ENCODE measurements at places on chromosomes 6 and 20.

GRCh38 chr6:156420172-156420993 is 356.8 kb upstream of the ARID1B start:
- no peak for DNase-seq

- DNase-seq = no peak
Measured at GRCh38 chr6:55713436-55713835, 134.4 kb upstream of the HMGCLL1 start.

GRCh38 chr6:56807326-56807988 is 147.4 kb upstream of the BEND6 start:
- no peak for DNase-seq

GRCh38 chr20:3156811-3157619 is 2.6 kb downstream of the FASTKD5 start:
- no peak for DNase-seq

- DNase-seq = no peak
Measured at GRCh38 chr6:121816906-121817540, 381.6 kb downstream of the GJA1 start.

DNA sequence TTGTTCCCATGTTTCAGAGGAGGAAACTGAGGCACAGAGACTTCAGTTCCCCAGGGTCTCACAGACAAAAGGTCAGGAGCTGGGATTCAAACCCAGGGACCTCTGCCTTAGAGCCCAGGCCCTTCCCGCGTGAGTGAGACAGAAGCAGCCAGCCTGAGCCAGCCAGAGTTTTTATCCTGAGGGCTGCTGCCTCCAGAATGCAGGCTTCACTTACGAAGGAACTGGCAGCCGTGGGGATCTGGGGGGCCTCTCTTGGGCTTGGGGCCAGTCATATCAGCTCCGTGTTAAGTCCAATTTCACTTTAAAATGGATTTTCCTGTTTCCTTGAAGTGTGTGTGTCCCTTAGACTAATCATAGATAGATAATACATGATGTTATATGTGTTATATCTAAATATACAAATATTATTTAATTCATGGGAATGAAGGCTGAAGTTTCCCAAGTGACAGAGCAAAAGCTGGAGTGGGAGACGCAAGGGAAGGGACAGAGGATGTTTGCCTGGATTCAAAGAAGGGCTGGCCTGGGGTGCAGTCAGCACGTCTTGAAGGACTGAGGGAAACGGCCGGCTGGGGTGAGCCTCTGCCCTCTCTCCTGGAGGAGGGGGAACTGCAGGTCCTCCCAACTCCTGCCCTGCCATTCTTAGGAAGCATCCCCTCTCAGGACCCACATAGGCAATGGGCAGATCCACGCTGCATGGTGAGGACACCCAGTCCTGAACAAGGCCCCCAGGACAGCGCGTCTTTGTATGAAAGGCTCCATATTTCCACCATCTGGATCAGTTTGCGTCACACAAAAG is 320.1 kb downstream of the CDH4 start:
- DNase-seq = no peak

GRCh38 chr6:166244353-166245045 is 63.7 kb downstream of the PRR18 start:
- no peak for DNase-seq

GRCh38 chr6:87237804-87238203 is 82.4 kb downstream of the ZNF292 start:
- no peak for DNase-seq

DNA sequence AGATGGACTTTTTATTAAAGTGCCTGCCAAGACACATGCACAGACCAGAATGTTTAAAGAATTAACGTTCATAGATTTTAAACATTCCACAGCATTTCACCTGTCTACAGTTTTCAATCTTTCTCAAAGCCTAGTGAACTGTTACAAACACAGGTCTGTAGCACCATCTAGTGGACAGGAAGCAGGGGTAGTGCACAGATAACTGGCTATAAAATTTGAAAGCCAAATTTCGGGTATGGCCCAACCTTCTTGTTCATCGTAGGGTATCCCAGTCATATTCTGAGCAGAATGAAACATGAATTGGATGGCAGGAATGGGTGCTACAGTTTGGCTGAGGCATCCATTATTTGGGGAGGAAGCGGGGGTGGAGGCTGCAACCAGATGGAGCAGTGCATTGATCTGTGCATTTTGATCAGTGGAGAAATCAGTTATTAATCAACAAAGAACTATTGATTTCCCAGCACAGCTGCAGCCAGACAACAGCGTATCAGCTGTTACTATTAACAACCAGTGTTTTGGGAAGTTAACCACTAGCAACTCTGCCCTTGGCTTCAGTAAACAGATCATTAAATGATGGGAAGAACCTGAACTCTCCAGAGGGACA is 56.1 kb upstream of the B3GAT2 start:
- DNase-seq = no peak

- DNase-seq = no peak
Measured at GRCh38 chr6:141421378-141421777, 711.3 kb upstream of the GJE1 start.

GRCh38 chr6:131568726-131569125 is 4.3 kb upstream of the ARG1 start:
- DNase-seq = no peak

- no peak for DNase-seq
Measured at GRCh38 chr6:56933650-56934049, 21.3 kb upstream of the BEND6 start.

- no peak for DNase-seq
Measured at GRCh38 chr6:4071330-4071729, 7.6 kb downstream of the FAM217A start.

DNA sequence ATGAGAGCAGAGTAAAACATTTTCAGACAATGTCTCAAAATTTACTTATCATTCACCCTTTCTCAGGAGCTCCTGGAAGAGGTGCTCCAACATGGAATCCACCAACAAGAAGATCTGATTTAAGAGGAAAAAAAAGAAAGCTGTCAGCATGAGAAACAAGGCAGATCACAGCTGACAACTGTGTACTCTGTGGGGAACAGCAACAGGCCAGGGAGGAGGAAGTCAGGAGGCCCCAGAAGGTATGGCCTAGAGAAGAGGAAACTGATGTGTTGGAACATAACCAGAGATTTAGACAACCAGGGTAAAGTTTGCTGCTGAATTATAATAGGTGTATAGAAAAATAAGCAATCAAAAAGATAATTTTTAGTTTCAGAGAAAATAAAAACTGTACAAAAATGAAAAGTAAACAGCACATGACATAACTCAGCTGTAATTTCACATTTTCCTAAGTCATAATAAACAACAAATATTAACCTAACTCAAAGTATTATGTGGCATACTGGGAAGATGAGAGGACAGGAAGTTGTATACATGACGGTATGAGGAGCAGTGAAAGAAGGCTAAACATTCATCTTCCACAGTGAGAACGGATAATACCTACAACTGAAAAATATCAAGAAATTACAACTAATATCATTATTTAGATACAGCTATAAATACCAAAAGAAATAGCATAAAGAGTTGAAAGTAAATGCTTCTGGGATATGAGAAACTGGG is 113.6 kb upstream of the EMILIN3 start:
- no peak for DNase-seq

- no peak for DNase-seq
Measured at GRCh38 chr20:37520419-37520955, 563 bp upstream of the NNAT start.

DNA sequence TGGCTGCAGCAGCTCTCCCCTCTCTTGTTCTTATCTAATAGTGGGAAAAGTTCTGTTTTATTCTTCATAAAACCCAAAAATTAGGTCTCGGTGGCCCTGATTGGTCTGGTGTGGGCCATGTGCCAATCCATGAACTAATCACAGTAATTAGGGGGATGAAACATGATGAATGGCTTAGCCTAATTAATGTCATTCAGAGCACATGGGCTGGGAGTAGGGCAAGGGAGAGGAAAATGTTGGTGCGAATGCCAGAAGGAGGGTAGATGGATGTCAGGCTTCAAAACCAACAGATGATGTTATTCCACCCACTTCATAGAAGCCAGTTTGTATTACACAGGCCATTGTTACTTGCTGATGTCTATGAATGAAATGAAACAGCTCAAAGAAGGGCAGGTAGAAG is 46.5 kb downstream of the PLEKHG1 start:
- DNase-seq = no peak

DNA sequence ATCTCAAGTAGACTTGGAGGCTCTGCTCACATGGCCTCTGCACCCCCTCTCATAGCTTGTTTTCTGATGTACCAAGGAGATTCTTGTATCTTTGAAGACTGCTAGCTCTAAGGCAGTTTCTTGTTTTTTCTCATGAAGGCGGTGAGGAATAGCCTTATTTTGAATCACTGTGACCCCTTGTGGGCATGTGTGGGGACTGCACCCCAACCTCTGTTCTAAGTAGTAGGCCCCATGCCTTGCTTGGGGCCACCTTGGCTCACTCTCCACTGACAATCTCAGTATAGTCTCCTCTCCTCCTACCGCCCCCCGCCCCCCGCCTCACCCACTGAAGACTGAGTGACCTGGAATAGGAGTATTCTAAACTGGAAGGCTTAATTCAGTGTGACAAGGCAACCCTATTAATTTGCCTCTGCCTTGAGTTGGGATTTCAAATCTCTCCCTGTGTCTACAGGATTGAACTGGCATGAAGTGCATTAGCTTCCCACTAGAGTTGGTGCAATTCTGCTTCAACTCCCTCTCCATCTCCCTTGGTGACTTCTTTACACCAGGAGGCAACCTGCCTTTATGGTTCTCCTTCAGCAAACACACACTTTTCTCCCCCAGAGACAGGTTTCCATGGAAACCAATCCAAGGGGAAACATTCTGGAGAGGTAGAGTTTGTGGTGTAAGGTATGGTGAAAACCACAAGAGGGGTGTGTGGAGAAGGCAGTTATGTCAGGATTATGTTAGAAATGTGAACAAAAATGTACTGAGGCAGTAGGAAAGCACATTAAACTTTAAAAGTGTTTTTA is 75.4 kb upstream of the ECI2 start:
- DNase-seq = peak; percentile 7

DNA sequence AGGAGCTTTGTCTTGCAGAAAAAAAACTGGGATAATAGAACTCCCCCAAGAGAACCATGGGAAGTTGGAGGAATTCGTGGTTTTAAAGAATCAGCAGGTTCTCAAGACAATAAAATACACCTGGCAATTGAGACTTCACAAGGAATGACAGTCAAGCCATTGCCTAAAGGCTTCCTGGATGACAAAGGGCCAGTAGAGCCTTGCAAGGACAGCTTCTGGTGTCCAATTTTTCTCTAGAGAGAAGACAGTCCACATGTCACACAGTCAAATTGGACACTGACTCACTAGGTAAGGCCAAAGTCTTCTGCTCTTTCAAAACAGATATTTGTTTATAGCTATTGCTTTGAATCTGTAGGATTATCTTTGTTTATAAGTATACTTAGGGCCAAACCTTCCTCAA is 80.3 kb upstream of the BMP5 start:
- DNase-seq = no peak

GRCh38 chr6:136084403-136084802 is 165.7 kb downstream of the MTFR2 start:
- DNase-seq = no peak

- DNase-seq = no peak
Measured at GRCh38 chr6:136324686-136325380, 35.2 kb upstream of the BCLAF1 start.

- DNase-seq = no peak
Measured at GRCh38 chr6:159181914-159182313, 12.7 kb downstream of the FNDC1 start.

DNA sequence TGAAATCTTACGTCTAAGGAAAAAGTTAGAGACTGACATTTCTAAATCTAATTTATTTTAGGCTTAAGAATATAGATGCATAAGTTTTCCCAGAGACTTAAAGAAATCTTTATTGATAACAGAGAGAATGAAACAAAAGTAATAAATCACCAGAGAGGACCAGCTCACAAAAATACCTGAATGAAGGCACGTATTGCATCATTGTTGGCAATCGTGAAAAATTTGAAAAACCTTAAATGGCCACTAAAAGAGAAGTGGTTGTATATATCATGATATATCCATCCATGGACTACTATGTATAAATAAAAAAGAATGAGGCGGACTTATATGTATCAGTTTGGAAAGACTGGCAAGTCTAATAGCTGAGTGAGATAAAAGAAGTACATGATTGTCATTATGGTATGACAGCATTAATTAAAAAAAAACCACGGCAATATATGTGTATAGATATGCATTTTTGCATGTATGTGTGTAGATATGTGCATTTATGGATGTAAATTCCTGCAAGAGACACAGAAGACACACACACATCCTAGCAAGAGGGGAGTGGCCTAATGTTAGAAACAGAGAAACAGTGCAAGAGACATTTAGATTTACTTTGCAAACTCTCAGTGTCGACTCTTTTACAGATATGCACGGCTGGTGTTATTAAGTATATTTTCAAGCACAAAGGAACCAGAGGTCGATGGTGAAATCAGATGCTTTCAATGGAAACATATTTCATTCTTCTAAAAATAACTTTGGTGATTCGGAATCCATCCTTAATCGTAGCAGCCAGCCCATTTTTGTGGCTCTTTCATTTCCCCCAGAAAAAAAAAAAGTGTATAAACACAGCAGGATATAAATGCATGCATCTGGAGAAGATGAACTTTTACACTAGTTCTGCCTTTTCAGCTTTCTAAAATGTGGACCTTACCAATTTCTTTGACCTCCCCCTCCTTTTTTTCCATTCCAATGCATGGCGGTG is 156.1 kb upstream of the SALL4 start:
- DNase-seq = no peak

All from stimulated activated CD8-positive, alpha-beta memory T cell treated with anti-CD3 and anti-CD28 coated beads, Interleukin-15, amount 100 ng/mL, for 24 hours (primary cell).